ENCODE measurements at places on chromosomes 16 and 17.
A peak's percentile ranks its signal among the peaks of the same experiment; 100 is the strongest.

DNA sequence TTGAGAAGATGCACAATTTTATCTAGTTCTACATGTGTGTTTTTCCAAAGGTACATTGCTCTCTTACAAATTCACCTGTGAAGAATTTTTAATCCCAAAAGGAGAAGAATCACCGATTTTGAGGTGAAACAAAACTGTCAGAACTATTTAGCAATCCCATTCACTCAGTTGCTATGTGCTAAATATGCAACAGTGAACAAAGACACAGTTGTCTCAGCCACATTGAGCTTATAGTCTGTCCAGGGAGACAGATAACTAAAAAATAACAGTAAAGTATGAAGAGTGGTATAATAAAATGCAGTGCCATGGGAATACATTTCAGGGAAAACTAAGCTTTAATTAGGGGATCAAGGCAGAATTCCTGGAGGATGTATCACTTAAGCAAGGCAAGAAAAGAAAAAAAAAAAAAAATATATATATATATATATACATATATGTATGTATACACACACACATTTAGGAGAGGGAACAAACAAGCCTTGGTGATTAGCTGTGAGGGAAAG, 110.4 kb downstream of the SPAG9 start:
- no peak overlapping the region for H3K4me3 ChIP-seq

DNA sequence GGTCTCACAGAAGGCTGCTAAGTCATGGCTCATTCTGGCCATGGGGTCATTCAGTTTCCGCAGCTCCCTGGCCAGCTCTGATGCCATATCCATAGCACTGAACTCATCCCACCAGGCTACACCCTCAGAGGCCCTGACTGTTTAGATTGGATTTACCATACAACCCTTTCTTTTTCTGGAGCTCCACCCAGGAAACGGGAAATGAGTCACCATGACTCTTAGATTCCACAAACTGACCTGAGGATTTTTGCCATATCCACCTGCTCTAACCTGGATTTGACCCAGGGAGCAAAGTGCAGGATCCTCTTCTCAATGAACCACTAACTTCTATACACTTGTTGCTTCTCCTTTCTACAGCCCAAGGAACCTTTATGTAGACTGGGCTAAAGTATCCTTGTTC, 20.3 kb upstream of the CALB2 start:
- no peaks in the 10 kb centered on the region for H3K27me3 ChIP-seq
- no peak overlapping the region for H3K27ac ChIP-seq
- no peak overlapping the region for H3K4me3 ChIP-seq
- no peaks in the 10 kb centered on the region for H3K36me3 ChIP-seq
- no peaks in the 10 kb centered on the region for H3K4me1 ChIP-seq

- H3K27me3 ChIP-seq: no peaks in the 10 kb centered on the region
- no peak overlapping the region for H3K4me3 ChIP-seq
- H3K36me3 ChIP-seq: peaks cover 35% of the 10 kb centered on the region
- no peaks in the 10 kb centered on the region for H3K4me1 ChIP-seq
- no peak for DNase-seq
These were observed 41.9 kb upstream of the ATP2A3 start for GRCh38 chr17:4006165-4006589.

- H3K36me3 ChIP-seq: no peaks in the 10 kb centered on the region
- H3K27ac ChIP-seq: no peak overlapping the region
- H3K4me1 ChIP-seq: no peaks in the 10 kb centered on the region
- H3K4me3 ChIP-seq: no peak overlapping the region
These were observed 477.1 kb downstream of the TOX3 start for GRCh38 chr16:52069866-52070265.

DNA sequence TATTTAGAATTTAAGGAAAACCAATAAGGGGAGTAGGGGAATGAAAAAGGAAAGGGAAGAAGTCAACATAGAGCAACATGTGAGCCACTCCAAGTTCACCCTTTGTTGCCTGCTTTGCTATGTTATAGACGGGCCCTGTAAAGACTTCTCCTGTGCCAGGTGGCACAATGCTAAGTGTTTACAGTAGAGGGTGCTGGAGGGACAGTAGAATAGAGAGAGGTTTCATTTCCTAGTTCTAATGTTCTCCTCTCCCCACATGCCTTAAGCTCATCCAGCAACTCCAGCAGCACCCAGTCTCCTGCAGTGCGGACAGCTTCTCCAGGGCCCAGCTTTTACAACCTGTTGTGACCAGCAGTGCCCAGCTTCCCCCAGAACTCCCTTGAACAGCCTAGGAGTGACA, 468.0 kb downstream of the HS3ST3B1 start:
- no peak overlapping the region for H3K27ac ChIP-seq
- DNase-seq: no peak
- no peaks in the 10 kb centered on the region for H3K4me1 ChIP-seq
- H3K36me3 ChIP-seq: no peaks in the 10 kb centered on the region
- H3K27me3 ChIP-seq: no peaks in the 10 kb centered on the region

DNA sequence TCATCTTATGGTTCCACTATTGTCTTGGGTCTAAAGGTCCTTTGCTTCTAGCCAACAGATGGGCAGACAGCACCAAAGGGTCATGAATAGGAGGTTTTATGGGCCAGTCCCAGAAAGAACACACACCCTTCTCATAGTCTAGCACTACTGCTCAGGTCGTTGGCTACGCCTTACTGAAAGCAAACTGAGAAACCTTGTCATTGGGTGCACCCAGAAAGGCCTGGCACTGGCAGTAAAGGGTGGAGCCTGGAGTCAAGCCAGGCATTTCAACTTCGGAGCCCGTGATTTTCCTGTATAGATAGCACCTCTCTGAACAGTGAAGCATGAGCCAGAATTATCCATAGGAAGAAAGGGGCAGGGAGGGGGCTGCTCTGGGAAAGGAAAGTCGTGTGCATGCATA, 74.9 kb downstream of the VAT1L start:
- no peaks in the 10 kb centered on the region for H3K27me3 ChIP-seq
- H3K4me1 ChIP-seq: peaks cover 9% of the 10 kb centered on the region
- no peak overlapping the region for H3K27ac ChIP-seq
- no peaks in the 10 kb centered on the region for H3K36me3 ChIP-seq
- no peak overlapping the region for H3K4me3 ChIP-seq

DNA sequence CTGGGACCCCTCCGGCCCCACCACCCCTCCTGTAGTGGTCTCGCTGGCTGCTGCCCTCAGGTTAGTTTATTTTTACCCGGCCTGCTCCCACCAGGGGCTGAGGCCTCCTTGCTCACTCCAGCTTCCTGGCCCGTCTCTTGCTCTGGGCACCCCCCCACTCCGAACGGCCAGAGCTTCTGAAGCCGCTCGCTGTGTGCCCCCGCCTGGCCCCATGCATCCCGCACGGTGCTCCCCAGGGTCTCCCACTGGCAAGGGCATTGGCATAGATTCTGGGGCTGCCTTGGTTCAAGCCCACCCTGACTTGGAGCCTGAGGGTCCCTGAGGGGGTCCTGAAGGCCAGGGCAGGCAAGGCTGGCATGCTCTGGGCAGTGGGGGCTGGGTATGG, 186.4 kb downstream of the SEC14L1 start:
- H3K27ac ChIP-seq: peak overlapping the region; percentile 33
- no peak overlapping the region for H3K4me3 ChIP-seq
- DNase-seq: no peak
- peaks cover 52% of the 10 kb centered on the region for H3K4me1 ChIP-seq
- H3K36me3 ChIP-seq: no peaks in the 10 kb centered on the region

DNA sequence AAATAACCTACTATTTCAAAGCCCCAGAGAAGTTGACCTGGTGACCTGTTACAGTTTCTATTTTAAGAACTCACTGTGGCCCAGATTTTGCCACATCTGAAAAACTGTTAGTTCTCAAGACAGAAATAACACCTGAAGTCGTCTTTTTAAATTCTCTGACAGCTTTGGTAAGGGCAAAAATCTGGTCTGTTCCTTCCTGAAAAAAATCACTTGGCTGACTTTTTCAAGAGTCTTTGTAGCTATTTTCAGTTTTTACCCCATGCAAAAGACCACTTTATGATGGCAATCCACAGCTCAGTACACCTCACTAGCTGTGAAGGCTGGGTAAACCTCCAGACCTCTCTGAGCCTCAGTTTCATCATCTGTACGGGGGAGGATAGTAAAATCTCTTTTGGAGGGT, 60.7 kb upstream of the SREBF1 start:
- no peaks in the 10 kb centered on the region for H3K27me3 ChIP-seq
- no peak overlapping the region for H3K27ac ChIP-seq
- no peak for DNase-seq
- H3K4me1 ChIP-seq: peaks cover 21% of the 10 kb centered on the region
- no peak overlapping the region for H3K4me3 ChIP-seq

GRCh38 chr16:88477631-88478519, 24.8 kb downstream of the ZFPM1 start:
- H3K4me3 ChIP-seq: no peak overlapping the region
- H3K27me3 ChIP-seq: no peaks in the 10 kb centered on the region
- no peaks in the 10 kb centered on the region for H3K36me3 ChIP-seq
- H3K4me1 ChIP-seq: no peaks in the 10 kb centered on the region

DNA sequence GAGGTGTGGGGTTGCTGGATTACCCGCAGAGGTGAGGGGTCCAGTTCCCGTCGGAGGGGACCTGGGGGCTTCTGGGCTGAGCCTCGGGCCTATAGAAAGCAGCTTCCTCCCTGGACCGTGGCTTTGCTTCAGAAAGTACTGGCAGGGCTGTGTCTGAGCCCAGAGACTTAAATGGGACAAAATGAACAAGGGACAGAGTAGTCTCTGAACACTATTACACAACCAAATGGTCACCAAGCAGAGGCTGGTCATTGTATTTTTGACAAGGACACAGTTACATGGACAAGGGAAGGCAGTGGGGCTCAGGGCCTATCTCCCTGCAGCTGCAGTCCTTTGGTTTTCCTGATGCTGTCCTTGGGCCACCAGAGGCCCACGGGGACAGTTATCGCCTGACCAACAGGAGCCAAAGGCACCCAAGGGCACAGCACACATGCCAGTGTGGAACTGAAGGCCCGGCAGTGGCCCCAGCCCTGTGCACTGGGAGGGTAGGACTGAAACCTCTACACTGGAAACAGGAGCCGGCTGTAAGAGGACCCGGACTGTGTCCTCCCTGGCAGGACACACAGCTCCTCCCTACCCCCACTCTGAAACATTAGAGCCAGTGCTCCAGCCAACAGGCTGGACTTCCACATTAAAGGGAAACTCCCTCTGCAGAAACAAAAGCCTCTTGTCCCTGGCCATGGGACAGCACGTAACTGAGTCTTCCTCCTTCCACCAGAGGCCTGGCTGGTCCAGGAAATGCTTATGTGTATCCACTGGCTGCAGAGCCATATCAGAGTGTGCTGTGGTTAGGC, 26.0 kb upstream of the ERN1 start:
- peak overlapping the region; percentile 79 for H3K27ac ChIP-seq
- DNase-seq: peak; percentile 69
- peaks cover 18% of the 10 kb centered on the region for H3K4me1 ChIP-seq
- H3K27me3 ChIP-seq: no peaks in the 10 kb centered on the region
- peaks cover 6% of the 10 kb centered on the region for H3K36me3 ChIP-seq

DNA sequence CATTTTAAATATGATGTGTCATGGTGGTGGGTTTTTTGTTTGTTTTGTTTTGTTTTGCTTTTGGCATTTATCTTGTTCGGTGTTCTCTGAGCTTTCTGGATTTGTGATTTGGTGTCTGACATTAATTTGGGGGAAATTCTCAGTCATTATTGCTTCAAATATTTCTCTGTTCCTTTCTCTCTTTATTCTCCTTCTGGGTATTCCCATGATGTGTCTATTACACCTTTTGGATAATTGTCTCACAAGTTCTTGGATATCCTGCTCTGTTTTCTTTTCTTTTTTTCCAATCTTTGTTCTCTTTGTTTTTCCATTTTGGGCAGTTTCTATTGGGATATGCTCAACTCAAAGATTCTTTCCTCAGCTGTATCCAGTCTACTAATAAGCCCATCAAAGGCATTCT, 88.5 kb downstream of the MARCHF10 start:
- no peaks in the 10 kb centered on the region for H3K27me3 ChIP-seq
- no peak for DNase-seq
- no peak overlapping the region for H3K27ac ChIP-seq
- H3K4me1 ChIP-seq: no peaks in the 10 kb centered on the region
- no peak overlapping the region for H3K4me3 ChIP-seq

DNA sequence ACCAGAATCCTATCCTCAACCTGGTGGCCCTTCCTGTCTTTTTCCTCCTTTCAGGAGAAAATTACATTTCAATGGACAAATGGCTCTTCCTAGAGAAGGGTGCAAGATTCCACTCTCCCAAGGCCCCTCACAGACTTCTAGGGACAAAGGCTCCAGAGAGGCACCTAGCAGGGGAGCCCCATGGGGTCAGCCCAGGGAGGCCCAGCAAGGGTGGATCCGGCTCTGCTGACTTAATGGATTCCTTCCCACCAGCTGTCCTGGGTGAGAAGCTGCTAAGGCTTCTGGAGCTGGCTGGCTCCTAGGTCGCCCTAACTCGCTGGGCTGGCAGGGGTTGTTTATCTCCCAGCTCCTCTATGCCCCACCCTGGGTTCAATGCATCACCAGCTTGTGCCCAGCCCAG, 152.4 kb downstream of the ZNF423 start:
- no peaks in the 10 kb centered on the region for H3K36me3 ChIP-seq
- H3K4me3 ChIP-seq: no peak overlapping the region
- H3K4me1 ChIP-seq: peaks cover 29% of the 10 kb centered on the region
- H3K27me3 ChIP-seq: no peaks in the 10 kb centered on the region

DNA sequence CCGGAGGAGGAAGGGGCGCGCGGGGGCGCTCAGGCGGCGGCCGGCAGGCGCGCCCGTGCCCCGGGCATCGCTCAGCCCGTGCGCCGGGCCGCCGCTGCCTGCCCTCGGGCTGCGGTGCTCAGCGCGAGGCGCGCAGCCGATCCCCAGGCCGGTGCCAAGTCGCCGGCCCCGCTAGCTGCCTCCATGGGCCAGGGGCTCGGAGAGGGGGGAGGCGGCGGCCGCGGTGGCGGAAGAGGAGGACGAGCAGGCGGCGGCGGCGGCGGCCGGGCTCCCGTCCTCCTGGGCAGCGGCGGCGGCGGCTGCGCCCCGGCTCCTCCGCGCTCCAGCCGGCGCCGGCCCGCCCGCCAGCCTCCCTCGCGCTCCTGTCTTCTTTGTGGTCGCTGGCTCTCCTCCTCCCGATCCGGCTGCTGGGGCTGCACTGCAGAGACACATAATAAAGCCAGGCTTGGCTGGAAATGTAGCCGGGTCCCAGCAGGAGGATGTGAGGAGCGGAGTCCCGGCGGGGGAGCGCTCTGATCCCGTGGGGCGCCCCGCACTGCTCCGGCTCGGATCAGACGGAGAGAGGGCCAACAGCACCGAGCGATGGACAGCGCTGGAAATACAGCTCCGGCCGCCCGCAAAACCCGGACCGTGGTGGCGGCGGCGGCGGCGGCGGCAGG, 889 bp upstream of the ZNF423 start:
- H3K4me1 ChIP-seq: peaks cover 27% of the 10 kb centered on the region
- peak; percentile 78 for DNase-seq
- H3K27ac ChIP-seq: peak overlapping the region; percentile 73
- no peaks in the 10 kb centered on the region for H3K36me3 ChIP-seq
- peak overlapping the region; percentile 80 for H3K4me3 ChIP-seq
- H3K27me3 ChIP-seq: no peaks in the 10 kb centered on the region

DNA sequence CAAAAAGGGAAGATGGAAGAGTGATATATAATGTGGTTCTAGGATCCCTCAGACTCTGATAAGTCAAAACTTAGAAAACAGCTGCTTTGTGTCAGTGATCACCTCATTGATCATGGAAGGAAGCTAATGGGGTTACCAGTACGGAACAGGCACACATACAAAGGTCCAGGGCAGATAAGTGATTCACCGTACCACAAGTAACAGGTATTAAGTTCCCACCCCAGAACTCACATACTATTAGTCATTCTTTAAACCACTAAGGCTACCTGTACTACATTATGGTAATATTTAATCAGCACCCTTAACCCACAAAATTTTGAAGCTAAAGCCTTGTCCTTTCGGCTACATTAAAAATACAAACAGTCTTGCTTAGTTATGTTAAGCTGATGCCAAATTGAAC, 17.4 kb downstream of the RNF43 start:
- DNase-seq: no peak
- H3K27me3 ChIP-seq: no peaks in the 10 kb centered on the region
- H3K4me3 ChIP-seq: no peak overlapping the region

GRCh38 chr17:3903881-3904290, 11.0 kb upstream of the CAMKK1 start:
- DNase-seq: no peak
- no peaks in the 10 kb centered on the region for H3K4me1 ChIP-seq
- no peak overlapping the region for H3K27ac ChIP-seq
- H3K27me3 ChIP-seq: no peaks in the 10 kb centered on the region
- no peak overlapping the region for H3K4me3 ChIP-seq

Measured in thyroid gland (tissue), 4 donors.